ENCODE measurements at places on chromosomes 4 and X. TPM values are rescaled to one million over a fixed set of nuclear protein-coding genes. Genes with fewer than 3 reads are reported as not detected.
A peak's percentile ranks its signal among the peaks of the same experiment; 100 is the strongest.

Gene ADH5
- 112 TPM for total RNA-seq

GRCh38 chr4:155383541-155383940 lies 6.8 kb upstream of the MAP9 start:
- DNase-seq = no peak

- peak; percentile 58 for DNase-seq
Observed at GRCh38 chrX:79259073-79259689, 108.0 kb downstream of the ITM2A start.

DNA sequence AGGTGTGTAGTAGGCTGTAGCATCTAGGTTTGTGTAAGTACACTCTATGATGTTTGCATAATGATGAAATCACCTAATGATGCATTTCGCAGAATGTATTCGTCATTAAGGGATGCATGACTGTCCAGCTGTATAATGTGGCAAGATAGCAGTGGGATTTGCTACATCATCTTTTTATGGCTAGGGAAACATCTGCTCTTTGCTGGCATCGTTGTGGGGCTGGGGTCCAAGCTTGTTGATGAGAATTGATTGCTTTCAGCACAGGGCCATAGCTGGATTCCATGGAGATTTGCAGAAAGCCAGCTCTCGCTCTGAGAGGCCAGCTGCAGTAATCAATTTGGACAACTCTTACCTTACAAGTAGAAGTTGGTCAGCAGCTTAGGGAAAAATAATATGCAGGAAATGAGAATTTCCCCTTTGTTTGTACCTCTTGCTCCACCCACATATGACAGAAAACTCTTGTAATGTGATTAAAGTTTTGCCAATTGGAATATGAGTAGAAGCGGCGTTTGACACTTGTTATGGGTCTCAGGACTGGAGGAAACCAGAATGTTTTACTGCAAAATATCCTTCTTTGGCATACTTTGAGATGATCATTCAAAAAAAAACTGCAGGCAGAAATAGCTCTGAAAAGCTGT lies 310.5 kb downstream of the RAPGEF2 start:
- DNase-seq = no peak

DNA sequence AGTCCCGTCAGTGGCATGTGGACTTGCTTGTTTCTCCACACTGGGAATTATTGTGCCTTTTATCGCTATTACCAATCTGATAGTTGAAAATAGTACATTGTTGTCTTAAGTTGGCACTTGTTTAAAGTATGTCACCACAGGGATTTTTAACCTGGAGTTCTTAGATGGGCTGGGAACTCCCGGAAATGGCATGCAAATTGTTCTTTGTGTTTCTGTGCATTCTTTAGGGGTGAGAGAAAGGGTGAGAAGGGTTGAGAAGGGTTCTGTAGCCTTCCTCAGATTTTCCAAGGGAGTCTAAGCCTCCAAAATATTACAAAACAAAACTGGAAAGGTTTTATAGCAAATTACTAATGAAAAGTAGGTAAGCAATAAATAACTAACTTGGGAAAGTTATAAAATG lies 176.9 kb downstream of the ZIC3 start:
- no peak for DNase-seq
